ENCODE measurements at places on chromosomes 13 and 19. TPM values are rescaled to one million over a fixed set of nuclear protein-coding genes. Genes with fewer than 3 reads are reported as not detected.

DNA sequence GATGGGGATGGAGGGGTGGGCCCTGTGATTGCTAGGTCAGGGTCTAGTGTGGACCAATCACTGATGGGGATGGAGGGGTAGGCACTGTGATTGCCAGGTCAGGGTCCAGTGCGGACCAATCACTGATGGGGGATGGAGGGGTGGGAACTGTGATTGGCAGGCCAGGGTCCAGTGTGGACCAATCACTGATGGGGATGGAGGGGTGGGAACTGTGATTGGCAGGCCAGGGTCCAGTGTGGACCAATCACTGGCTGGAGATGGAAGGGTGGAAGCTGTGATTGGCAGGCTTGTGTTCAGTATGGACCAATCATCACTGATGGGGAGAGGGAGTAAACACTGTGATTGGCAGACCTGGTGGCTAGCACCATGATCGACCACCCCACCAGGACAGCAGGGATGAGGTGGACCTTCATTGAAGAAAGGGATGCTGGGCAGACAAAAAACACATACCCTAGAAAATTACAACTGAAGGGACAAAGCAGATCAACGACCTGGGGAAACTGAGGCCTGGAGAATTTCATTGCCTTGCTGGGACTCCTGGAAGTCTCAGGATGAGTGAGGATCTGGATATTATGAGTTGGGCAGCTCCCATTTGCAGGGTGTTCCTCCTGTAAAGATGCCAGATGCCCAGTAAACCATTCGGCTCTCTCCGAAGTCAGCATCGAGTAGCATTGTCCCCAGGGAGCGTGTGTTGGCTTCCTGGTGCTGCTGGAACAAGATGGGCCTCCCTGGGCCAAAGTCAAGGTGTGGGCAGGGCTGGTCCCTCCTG is 15.5 kb downstream of the TMPRSS9 start:
- no peak overlapping the region for H3K27ac ChIP-seq
- H3K27me3 ChIP-seq = no peaks in the 10 kb centered on the region
- H3K4me1 ChIP-seq = no peaks in the 10 kb centered on the region
- DNase-seq = no peak

- H3K4me3 ChIP-seq = no peak overlapping the region
- DNase-seq = no peak
- H3K36me3 ChIP-seq = no peaks in the 10 kb centered on the region
- peaks cover 43% of the 10 kb centered on the region for H3K4me1 ChIP-seq
Measured at GRCh38 chr13:36530861-36531590, 98.7 kb downstream of the CCNA1 start.

DNA sequence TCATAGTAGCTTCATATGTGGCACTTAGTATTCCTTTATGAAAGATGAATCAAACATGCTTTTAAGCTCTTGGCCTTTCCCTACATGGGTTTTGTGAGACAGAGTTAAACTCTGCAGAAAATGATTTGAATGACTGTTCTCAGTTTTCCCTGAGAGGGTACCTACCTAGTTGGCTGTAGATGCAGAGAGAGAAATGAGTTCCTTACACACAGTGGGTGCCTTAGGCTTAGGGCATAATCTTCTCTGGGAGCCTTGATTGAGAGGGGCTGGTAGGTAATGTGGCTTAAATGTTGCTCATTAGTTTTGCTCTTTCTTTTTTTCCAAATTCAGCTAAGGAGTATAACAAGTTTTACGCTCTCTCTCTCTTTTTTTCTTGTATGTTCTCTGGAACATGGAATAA is 3.0 kb downstream of the URI1 start:
- no peak for DNase-seq
- no peaks in the 10 kb centered on the region for H3K27me3 ChIP-seq
- H3K27ac ChIP-seq = no peak overlapping the region
- H3K4me3 ChIP-seq = no peak overlapping the region

DNA sequence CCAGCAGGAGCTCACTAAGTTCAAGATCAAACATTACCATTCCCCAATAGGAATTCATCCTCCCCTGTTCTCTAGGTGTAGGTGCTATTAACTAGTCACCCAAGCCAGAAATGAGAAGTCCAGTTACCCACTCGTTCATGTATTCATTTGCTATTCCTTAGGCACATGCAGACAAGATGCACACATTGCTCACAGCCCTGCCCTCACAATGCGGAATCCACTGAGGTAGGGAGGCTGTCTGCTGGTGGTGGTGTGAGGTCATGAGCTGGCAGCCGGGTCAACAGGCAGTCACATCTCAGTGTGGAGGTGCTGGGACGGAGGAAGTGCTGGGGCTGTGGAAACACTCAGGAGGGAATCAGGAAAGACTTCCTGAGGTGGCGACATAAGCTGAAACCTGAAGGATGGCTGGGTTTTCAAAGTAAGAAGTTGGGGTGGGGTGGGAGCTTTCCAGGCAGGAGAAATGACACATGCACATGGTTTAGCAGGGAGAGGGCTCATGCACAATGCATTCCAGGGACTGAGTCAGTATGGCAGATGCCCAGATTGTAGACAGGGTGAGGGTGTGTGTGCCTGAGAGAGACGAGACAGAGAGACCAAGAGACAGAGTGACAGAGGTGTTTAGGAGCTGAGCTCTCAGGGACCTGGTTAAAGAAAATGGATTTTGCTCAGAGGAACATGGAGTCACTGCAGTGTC is 117.6 kb downstream of the USP12 start:
- peak overlapping the region; percentile 91 for H3K27ac ChIP-seq
- no peaks in the 10 kb centered on the region for H3K36me3 ChIP-seq
- H3K4me3 ChIP-seq = peak overlapping the region; percentile 29
- DNase-seq = peak; percentile 91

- H3K4me1 ChIP-seq = no peaks in the 10 kb centered on the region
- no peaks in the 10 kb centered on the region for H3K27me3 ChIP-seq
- no peak overlapping the region for H3K4me3 ChIP-seq
- H3K27ac ChIP-seq = no peak overlapping the region
Measured at GRCh38 chr19:1156305-1156801, 17.7 kb downstream of the SBNO2 start.

DNA sequence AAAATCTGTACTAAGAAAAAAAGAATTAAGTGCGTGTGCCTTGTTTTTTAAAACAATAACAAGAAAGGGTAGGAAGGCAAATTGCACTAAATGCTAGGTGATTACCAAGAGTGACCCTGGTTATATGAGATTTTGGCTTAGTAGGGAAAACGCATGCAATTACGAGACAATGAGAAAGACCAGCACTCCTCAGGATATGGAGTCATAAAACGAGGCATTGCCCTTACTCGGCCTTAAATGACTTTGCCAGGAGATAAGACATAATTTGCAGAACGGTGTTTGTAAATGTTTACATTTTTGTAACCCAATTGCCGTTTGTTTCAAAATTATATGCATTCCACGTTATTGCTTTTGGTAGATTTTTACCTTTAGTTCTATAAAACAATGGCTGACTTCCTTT is 179.8 kb downstream of the RBM26 start:
- H3K27me3 ChIP-seq = no peaks in the 10 kb centered on the region
- peaks cover 7% of the 10 kb centered on the region for H3K4me1 ChIP-seq
- no peak overlapping the region for H3K27ac ChIP-seq
- no peak overlapping the region for H3K4me3 ChIP-seq
- no peaks in the 10 kb centered on the region for H3K36me3 ChIP-seq

- no peak overlapping the region for H3K4me3 ChIP-seq
- DNase-seq = peak; percentile 60
- no peak overlapping the region for H3K27ac ChIP-seq
- H3K4me1 ChIP-seq = peaks cover 10% of the 10 kb centered on the region
- H3K36me3 ChIP-seq = no peaks in the 10 kb centered on the region
Measured at GRCh38 chr19:42092350-42092749, 16.4 kb downstream of the ZNF574 start.

DNA sequence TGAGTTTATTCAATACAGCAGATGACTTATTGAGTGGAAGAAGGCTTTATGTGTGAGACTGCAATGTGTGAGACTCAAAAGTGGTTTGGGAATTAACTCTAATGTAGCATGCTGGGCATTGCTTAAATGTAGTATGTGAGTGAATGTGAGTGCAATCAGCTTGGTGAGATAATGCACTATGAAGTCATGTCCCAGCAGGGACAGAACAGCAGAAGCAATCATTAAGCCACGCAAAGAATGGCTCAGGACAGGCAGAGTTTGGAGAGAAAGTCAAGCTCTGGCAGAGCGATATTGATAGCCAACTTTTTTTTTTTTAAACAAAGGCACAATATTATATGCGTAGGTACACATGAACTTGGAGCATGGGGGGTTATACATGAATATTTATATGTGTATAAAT is 597.7 kb downstream of the GPC6 start:
- no peak overlapping the region for H3K27ac ChIP-seq
- no peak for DNase-seq
- no peaks in the 10 kb centered on the region for H3K36me3 ChIP-seq
- no peaks in the 10 kb centered on the region for H3K27me3 ChIP-seq
- no peaks in the 10 kb centered on the region for H3K4me1 ChIP-seq

GRCh38 chr13:73366241-73366640 is 307.4 kb downstream of the KLF5 start:
- DNase-seq = peak; percentile 22
- H3K4me1 ChIP-seq = peaks cover 27% of the 10 kb centered on the region
- no peaks in the 10 kb centered on the region for H3K36me3 ChIP-seq
- no peaks in the 10 kb centered on the region for H3K27me3 ChIP-seq
- H3K27ac ChIP-seq = peak overlapping the region; percentile 87

- H3K27me3 ChIP-seq = peaks cover 61% of the 10 kb centered on the region
- no peak overlapping the region for H3K4me3 ChIP-seq
- no peak for DNase-seq
- H3K27ac ChIP-seq = no peak overlapping the region
Measured at GRCh38 chr13:60214213-60215055, 50.7 kb upstream of the DIAPH3 start.

DNA sequence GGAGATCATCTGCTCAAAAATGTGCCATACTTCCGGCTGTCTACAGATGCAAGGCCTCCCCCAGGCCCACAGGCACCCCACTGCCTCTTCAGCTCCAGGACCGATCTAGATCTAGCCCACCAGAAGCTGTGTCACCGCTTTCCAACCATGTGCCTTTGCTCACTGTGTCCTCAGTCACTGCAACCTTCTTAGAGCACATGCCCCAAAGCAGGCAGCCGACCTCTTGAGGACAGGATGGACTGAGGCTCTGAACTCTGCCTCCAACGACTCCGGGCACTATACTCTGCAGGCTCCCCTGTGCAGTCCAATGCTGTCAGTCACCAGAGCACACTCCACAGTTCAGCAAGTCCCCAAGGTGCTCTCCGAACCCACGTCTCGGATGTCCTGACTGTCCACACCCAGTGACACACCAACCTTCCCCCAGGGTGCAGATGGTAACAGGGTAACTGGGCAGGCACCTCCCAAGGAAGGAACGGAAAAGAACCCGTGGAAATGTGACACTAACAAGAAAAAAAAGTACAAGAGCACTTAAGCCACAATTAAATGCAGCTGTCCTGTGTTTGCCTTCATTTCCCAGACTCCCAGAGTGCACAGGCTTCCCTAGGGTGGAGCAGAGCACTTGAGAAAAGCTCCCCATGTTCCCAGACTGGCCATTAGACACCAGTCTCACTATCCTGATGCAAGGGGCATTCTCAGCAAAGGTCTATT is 4.8 kb downstream of the STK24 start:
- peak overlapping the region; percentile 81 for H3K27ac ChIP-seq
- DNase-seq = peak; percentile 49
- H3K36me3 ChIP-seq = peaks cover 5% of the 10 kb centered on the region
- no peaks in the 10 kb centered on the region for H3K27me3 ChIP-seq

- no peaks in the 10 kb centered on the region for H3K36me3 ChIP-seq
- DNase-seq = peak; percentile 85
- H3K27ac ChIP-seq = peak overlapping the region; percentile 94
- H3K4me1 ChIP-seq = peaks cover 41% of the 10 kb centered on the region
- H3K27me3 ChIP-seq = no peaks in the 10 kb centered on the region
- peak overlapping the region; percentile 36 for H3K4me3 ChIP-seq
Measured at GRCh38 chr13:34035676-34036325, 217.9 kb downstream of the RFC3 start.

DNA sequence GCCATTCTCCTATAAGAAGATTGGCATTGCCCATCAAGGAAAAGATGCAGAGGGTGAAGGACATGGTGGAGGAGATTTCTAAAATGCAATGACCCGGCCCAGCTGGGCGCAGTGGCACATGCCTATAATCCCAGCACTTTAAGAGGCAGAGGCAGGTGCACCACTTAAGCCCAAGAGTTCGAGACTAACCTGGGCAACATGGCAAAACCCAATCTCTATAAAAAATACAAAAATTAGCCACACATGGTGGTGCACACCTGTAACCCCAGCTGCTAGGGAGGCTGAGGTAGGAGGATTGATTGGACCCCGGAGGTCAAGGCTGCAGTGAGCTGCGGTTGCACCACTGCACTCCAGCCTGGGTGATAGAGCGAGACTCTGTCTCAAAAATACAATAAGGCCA is 331.8 kb downstream of the FOXO1 start:
- H3K36me3 ChIP-seq = no peaks in the 10 kb centered on the region
- no peak overlapping the region for H3K27ac ChIP-seq
- no peak overlapping the region for H3K4me3 ChIP-seq
- DNase-seq = no peak
- peaks cover 24% of the 10 kb centered on the region for H3K4me1 ChIP-seq

DNA sequence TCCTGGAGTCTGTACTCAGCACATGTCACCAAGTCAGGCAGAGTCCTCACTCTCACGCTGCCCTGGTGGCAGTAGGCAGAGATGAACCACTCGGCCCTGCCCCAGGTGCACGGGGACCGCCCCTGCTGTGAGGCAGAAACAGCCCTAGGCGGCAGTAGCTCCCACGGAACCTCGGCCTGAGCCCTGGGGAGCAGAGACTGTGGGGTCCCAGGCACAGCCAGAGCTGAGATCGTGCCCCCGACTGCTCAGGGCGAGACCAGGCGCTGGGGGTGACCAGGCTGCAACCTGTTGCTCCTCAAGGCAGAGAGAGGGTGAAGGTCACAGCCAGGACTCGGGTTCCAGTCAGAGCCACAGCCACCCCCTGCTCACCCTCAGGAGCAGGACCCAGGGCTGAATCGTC is 34.9 kb downstream of the AP1M1 start:
- no peak overlapping the region for H3K27ac ChIP-seq
- H3K4me3 ChIP-seq = no peak overlapping the region
- DNase-seq = no peak
- H3K27me3 ChIP-seq = no peaks in the 10 kb centered on the region
- H3K36me3 ChIP-seq = peaks cover 8% of the 10 kb centered on the region

DNA sequence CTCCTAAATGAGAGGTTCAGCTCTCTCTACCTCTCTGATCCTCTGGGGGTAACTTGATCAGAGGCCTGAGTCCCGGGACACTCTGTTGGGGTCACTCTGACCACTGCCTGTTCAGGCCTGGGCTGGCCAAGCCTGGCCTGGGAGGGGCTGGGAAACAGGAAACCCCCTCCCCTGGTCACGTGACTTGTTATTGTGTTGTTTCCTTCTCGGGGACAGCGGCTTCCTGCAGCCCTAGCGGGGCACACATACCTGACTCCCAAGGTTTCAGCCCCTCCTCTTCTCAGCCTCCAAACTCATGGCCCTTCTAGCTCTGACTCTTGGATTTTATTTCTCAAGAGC is at the start of gene USHBP1:
USHBP1 (minus strand) TSS at position 105 of the 339 bp plus-strand sequence. CDS start 446 bp downstream, outside the sequence.
- H3K4me3 ChIP-seq = no peak within 1 kb of the TSS
- no peaks in the 10 kb centered on the region for H3K27me3 ChIP-seq
- H3K27ac ChIP-seq = no peak within 1 kb of the TSS
- peaks cover 3% of the 10 kb centered on the region for H3K36me3 ChIP-seq
- peaks cover 7% of the 10 kb centered on the region for H3K4me1 ChIP-seq

Gene FGF22
- 1.3 TPM for total RNA-seq

Gene RASAL3
- total RNA-seq = not detected
